KG1 (cell line): ENCODE measurements at places on chromosomes 16 and 17.

GRCh38 chr17:73644145-73645049 is at the start of gene SDK2:
Gene SDK2 (minus strand): TSS chr17:73644445. CDS start chr17:73644088, 357 bp downstream.
- no peak for DNase-seq

DNA sequence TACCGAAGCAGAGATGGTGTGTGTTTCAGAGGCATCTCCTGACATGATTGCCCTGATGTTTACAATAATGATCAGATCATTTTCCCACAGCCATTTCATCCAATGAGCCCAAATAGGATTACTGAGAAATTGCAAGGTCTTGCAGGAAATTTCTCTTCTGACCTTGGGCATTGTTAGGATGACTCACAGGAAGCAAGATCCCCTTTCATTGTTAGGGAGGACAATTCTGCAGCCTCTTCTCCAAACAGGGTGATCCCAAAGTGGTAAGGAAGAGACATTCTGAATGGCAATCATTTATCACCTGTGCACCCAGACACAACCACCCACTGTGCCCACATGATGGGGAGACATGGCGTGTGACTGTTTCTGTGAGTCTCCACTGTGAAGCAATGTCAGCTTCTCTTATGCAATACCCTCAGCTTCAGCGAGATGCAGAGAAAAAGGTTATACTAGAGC is 306.7 kb upstream of the XYLT1 start:
- no peak for DNase-seq

DNA sequence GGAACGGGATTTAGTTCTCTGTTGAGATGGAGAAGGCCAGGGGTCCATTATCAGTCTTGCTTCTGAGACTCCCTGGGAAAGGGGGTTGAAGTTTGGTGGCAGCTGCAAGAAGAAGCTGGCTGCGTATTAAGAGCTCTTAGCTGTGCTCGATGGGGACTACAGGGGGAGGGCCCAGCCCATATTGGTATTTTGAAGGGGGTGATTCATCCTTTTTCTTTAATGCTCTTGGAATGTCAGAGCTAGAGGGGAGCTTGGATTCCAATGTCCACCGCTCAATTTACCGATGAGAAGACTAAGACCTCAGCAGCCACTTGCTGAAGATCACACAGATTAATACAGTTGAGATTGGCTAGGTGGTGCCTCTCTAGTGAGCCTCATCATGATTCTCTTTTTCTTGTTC is 5.0 kb downstream of the NOG start:
- DNase-seq: no peak

DNA sequence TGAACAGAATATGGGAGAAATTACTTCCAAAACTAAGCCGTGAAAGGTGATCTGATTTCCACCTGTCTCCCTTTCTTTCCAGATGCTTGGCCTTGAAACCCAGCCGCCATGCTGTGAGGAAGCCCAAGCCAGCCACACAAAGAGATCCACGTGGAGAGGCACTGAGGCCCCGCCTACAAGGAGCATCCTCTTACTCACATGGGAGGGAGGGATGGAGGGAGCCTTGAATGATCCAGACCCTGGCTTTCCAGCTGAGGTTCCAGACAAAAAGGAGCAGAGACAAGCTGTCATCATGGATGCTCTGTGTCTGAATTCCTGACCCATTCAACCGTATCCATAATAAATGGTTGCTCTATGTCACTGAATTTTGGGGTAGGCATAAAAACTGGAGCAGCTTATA is 48.9 kb upstream of the HAPSTR1 start:
- no peak for DNase-seq

DNA sequence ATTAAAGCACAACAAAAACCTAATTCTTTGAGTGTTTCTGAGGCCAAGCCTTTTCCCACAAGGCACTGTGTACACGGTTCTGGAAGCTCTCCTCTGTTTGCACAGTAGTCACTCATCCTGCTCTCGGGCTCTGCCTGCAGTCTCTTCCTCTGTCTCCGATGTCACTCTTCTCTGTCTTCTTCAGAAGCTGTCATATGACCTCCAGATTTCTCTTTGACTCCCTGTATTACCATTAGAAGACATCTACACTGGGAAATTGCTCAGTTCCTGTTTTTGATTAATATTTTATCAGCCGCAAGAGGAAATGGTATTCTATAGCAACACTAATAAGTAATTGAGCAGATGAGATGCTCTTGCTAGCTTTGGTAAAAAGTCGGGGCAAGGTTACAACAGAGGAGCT is 422.9 kb downstream of the WWOX start:
- DNase-seq: no peak

DNA sequence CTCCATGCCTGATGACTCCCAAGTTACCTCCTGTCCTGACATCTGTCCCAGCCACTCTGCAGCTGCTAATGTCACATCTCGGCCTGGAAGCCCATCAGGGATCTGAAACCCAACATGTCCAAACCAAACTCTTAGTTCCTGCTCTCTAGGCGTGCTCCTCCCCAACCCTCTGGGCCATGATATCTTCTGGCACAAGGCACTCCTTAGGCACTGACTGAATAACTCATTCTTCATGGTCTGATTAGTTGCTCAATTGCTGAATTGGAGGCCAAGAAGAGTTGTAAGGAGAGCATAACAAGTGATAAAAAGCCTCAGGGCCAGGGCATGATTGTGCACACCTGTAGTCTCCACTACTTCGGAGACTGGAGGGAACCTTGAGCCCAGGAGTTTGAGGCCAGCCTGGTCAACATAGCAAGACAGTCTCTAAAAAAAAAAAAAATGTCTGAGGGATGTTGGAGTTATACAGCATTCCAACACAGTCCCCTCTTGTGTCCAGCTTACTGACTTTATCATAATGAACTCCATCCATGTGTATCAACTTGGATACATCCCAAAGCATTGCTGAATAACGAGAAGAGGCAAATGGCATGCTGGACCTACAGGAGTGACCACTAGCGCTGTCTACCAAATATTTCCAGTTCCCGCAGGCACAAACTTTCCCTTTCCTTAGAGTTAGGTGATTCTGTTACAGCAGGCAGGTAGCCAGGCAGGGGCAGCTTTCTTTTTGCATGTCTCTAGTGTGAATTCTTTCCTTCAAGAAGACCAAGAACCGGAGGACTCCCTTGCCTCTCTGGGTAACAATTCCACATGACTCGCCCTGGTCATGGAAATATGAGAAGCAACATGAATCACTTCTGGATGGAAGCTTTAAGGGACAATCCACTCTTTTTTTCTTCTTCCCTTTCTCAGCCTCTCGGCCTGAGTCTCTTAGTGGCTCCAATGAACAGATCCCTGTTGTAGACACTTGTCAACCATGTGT is 18.1 kb upstream of the SHCBP1 start:
- DNase-seq: no peak

- DNase-seq: no peak
Observed at GRCh38 chr16:3173892-3174617, 13.9 kb upstream of the OR1F1 start.

- DNase-seq: no peak
Observed at GRCh38 chr17:73042809-73043685, 49.4 kb downstream of the SLC39A11 start.

DNA sequence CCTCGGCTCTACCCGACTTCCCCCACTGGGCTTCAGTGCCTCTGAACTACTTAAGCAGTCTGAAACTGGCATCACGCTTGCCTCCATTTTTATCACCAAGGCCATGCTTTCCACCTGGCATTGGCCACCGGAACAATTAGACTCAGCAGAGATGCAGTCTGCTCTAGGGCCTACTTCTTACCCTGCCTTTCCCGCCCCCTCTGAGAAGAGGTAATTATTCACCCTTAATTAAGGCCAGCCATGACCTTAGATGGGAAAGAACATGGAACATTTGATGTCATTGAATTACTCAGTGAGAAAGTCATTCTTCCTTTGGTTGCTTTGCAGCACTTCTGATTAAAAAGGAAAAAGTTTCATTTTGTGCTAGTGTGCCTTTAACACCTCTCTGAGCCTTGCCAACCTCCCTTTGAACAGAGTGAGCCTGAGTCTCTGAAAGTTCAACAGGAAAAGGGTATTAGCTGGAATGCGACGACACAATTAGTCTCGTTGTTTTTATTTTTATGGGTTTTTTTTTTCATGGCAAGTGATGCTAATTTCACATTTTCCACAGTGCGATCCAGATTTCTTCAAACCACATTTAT is 60.9 kb upstream of the TNRC6A start:
- no peak for DNase-seq

DNA sequence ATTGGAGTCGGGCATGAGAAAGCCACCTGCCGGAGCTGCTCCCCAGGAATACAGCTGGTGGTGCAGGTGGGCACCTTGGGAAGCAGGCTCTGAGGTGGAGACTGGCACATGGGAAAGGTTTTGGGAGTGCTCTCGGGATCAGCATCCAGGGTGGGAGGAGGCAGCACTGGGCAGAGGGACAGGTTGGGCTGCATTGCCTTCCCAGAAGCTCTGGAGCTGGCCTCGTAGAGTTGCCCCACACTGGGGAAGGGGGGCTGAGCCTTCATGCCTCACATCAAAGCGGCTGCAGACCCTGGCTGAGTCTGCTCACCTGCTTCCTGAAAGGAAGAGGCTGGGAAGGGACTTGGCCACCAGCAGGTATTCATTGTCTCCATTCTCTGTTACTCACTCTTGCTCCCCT is 13.5 kb upstream of the GPRC5B start:
- DNase-seq: no peak

DNA sequence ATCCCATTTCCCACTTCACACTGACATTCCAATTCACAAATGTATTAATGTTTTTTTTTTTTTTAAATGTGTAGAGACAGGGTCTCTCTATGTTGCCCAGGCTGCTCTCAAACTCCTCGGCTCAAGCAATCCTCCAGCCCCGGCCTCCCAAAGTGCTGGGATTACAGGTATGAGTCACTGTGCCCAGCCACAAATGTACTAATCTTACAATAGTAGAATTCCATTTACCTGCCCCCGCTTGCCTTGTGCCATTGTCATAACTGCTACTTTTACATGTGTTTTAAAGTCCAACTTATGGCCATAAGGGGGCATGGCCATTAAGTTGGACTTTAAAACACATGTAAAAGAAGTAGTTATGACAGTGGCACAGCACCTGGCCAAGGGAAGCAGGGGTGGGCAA is 4.6 kb downstream of the MMP28 start:
- DNase-seq: no peak

DNA sequence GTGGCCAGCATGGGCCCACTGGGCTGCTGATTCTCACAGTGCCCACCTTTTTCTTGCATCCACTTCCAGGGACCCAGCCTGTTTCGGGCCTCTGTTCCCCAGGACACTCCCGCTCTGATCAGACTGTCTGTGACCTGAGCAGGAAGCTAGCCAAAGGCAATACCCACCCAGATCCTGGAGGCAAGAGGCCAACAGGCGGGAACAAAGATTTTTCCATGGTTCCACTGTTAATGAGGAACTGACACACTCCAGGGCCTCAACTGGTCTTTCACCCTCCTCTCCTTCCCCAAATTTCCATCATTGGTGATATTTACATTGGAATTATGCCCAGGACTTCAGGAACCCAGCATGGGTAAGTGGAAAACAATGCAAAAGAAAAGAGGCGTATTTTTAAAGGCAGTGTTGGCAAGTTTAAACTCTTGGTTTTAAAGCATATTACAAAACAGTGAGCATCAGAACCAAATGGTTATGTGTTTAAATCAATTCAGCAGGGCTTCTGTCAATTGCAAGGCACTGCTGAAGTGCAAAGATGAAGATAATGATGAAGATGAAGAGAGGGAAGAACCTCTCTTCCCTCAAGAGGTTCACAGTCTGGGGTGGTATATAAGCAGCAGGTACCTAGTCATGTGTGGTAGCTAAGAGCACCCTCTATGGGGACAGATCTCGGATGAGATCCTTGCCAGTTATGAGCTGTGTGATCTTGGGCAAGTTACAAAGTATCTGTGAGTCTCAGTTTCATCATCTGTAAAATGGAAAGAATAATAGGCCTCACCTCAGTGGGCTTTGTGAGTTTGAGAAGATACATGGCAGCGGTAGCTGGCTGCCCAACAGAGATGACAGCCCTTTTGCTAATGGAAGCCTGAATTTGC is 14.4 kb upstream of the ATP2A3 start:
- no peak for DNase-seq

GRCh38 chr17:64289741-64290141 is 26.7 kb upstream of the TEX2 start:
- no peak for DNase-seq

GRCh38 chr17:16155536-16155935 is 59.8 kb downstream of the NCOR1 start:
- no peak for DNase-seq

GRCh38 chr17:4543557-4544026 is 11.6 kb downstream of the MYBBP1A start:
- DNase-seq: no peak

GRCh38 chr16:54418903-54419302 is 132.3 kb upstream of the IRX3 start:
- no peak for DNase-seq

GRCh38 chr17:2093349-2093748 is 38.4 kb downstream of the HIC1 start:
- no peak for DNase-seq

GRCh38 chr17:14318109-14318917 is 17.4 kb downstream of the HS3ST3B1 start:
- no peak for DNase-seq

- DNase-seq: no peak
Observed at GRCh38 chr16:19330841-19331397, 45.4 kb downstream of the CLEC19A start.

GRCh38 chr17:72357764-72358365 is 237.0 kb downstream of the SOX9 start:
- no peak for DNase-seq

DNA sequence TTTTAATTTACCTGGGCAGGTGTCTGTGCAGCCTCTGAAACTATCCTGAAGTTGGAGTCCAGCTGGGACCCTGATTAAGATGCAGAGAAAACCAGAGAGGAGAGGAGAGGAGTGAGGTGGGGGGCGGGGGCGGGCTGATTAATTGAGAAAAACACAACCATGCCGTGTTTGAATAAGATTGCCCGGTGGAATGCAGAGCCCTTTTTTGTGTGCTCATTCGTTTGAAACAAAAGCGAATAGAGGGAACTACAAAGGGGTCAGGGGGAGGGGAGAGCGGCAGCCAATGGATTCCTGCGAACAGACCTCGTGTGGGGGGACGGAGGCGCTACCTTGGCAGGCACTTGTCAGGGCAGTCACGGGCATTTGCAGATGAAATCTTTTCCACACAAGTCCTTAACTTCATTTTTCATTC is 355.8 kb downstream of the SOX9 start:
- DNase-seq: no peak

DNA sequence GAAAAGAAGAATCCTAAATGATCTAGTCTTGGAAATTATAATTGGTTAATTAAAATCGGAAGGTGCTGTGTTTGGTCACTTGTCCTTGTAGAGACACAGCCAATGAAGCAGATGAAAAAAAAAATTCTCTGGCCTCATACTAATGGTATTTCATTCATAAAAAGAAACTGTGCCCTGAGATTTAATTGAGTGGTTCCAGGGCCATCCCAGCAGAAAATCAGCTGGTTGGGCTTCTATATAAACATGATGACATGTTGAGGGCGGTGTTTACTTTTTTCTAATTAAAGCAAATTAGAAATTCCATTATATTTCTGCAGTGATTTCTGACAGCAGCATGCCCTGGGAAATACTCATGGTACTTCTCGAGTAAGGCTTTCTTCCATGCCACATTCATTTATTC is 191.9 kb upstream of the KCNJ16 start:
- DNase-seq: no peak
